ENCODE measurements at places on chromosomes 7 and 10.

DNA sequence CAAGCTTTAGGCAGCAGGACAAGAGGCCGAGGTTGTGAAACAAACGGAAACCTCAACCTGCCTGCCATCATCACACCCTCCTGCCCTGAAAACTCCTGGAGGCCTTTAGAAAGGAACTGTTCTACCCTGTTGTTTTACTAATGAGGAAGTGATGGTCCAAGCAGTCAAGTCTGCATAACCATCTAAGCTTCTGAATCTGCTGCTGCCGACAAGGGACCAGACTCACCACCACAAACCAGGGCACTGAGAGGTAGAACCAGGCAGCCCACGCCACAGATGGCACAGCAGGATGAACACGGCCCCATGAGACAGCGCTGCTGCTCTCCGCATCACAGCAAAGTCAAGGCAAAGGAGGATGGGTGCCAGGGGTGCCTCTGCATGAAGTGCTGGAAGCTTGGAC lies 209.4 kb downstream of the CELF2 start:
- DNase-seq = no peak

DNA sequence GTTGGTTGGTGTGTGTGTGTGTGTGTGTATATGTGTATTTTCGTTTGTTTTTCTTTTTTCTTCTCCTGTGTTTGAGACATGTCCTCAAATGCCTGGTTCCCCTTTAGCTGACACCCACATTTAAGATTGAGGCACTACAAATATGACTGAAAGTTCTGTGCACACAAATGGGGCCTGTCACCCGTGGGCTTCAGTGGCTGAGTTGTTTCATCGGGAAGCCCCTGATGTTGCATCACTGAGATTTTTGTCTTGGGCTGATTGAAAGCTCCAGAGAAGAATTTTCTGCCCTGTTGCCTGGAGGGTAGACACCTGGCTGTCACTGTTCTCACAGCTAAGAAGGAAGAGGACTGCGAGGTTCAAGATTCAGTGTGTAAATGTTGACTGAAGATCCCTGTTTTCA lies 283.8 kb upstream of the C7orf33 start:
- DNase-seq = no peak

GRCh38 chr7:120030876-120031275 lies 242.1 kb upstream of the KCND2 start:
- no peak for DNase-seq

DNA sequence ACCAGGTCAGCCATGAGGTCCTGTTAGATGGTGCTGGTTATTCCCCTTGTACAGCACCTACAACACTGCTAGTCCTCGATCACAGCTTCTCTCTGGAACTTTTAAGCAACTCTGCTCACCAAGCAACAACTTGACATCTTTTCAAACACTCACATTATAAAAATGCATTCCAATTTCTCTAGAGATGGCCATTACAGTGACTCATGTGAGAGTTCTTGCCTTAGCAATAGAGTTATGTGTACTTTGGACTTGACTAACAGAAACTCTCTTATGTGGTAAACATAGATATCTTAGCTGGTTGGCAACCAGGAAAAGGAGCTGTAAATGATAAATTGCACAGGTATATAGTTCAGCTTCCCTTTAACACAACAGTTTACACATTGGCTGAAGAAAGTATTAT lies 122.2 kb downstream of the PDE1C start:
- peak; percentile 2 for DNase-seq

Measured in right lung (tissue), 10 donors.